ENCODE measurements at places on chromosomes 4 and X. TPM values are rescaled to one million over a fixed set of nuclear protein-coding genes. Genes with fewer than 3 reads are reported as not detected.

PCDH10 gene
- total RNA-seq = 0.05 TPM

SORBS2 gene
- total RNA-seq = 1.2 TPM

MAGEA4 gene
- not detected for total RNA-seq

SLC25A43 gene
- total RNA-seq = 17.2 TPM

IGFBP7 gene
- 2,649 TPM for total RNA-seq

Measured in cardiac ventricle fibroblast (primary cell).